ENCODE measurements at places on chromosomes 11 and 22.

GRCh38 chr22:44086271-44087088 lies 62.4 kb downstream of the PARVB start:
- DNase-seq = peak; percentile 59

DNA sequence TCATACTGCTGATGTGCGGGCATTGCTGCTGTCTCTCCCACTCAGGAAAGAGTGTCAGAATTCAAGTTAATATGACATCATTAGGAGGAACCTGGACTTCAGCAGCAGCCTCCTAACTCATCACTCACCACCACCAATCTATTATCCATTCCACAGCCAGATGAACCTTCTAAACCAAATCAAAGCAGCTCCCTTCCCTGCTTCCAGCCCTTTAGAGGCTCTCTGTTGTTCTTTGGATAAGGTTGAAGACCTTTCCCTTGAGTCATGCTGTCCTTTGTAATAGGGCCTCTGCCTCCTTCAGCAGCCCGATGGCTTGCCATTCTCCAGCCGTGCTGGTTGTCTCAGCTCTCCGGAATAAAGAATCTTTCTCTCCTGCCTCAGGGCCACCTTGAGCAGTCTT lies 301.3 kb downstream of the DDX10 start:
- DNase-seq = no peak

GRCh38 chr11:115164774-115165173 lies 339.4 kb downstream of the CADM1 start:
- DNase-seq = no peak

- DNase-seq = no peak
Observed at GRCh38 chr11:11122749-11123148, 230.3 kb downstream of the CSNK2A3 start.

GRCh38 chr22:27531782-27532530 lies 269.6 kb downstream of the MN1 start:
- DNase-seq = peak; percentile 65

DNA sequence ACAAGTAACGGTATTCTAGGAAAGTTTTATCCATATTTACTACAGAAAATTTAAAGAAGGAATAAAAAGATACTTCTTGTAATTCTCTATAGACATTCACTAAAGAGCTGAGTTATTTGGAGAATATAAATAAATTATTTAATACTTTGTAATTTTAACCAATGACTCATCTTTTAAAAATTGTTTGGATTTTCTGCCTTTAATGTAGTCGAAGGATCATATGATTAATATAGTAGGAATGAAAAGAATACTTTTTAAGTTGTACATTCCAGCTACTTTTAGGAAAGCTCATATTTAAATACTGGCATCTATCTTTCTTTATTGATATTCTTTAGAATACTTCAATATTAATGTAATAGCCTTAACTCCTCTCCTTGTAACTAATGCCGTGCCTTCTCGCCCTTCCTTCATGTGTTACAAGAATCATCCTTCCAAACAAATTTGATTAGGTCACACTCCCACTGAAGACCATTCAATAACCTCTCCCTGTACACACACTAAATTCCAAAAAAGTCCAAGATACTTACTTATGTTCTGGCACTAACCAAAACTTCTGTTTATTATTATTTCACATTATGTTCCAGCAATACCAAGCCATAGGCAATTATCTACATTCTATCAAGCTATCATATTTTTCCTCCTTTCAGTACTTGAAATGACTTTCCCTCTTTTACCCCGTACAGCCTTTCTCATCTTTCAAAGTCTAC lies 501.9 kb downstream of the CNTN5 start:
- no peak for DNase-seq

DNA sequence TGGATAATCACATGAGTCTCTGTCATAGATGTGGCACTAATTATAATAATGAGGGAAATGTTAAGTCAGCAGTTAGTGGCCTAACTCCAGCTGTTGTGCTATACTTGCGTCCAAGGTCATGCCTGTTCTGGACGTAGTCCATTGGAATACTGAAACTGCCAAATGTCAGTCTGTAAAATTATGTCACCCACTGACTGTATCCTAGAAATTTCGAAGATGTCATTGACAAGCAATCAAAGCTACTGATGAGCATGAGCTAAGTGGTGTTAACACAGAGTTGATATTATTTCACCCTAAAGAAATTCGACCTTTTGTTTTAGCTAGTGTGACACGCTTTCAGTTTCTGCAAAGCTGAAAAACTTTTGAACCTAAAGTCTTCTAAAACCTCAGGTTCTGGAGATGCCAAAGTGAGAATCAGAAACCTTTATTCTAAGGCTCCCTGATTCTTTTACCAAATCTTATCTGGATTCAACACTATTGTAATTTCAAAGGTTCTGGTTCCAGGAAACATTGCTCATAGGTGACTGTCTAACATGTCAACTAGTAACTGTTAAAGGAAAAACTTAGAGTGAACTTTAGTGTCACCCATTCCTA lies 14.9 kb upstream of the ME3 start:
- no peak for DNase-seq

GRCh38 chr11:64809781-64810241 lies 540 bp downstream of the MEN1 start:
- peak; percentile 10 for DNase-seq

DNA sequence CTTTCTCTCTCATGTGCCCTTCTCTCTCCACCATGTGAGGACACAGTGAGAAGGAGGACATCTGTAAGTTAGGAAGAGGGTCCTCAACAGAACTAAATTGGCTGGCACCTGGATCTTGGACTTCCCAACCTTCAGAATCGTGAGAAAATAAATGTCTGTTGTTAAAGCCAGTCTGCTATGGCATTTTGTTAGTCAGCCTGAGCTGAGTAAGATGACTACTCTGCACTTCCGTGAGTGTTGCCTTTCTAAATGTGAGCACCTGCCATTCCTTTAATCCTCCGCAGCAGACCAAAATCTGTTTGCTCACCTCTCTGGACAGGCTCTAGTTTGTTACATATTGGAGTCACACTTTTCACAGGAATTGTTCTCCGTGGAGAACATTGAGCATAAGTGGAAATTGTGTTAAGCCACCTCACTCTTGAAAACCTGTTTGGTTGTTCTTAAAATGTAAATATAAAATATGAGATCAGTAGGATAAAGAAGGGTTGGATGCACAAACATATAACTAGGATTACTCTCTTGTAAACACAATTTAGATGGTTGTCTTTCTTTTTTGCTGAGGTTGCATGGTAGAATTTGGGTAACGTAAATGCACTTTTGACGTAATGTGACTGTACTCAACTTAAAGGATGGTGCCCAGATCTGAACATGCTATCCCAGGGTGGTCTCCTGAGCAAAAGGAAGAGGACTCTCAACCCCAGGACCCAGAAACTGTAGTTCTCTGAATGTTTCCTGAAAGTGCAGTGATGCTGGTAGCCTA lies 65.9 kb downstream of the SNX19 start:
- DNase-seq = no peak

DNA sequence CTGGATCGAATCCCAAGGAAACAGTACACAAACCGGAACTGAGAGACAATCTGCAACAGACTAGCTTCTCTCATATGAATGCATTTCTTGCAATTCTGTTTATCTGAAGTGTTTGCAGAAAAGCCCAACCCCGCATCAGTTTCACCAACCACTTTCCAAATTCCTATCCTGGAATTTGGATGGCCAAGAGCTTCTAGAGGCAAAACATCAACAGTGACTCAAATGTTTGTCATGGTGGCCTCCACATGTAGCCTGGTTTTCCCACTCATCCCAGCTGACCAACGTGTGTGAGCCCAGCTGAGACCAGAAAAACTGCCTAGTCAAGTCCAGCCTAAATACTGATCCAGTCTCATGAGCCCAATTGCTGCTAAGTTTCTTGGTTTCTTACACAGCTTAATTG lies 8.3 kb upstream of the MIEF1 start:
- peak; percentile 95 for DNase-seq

DNA sequence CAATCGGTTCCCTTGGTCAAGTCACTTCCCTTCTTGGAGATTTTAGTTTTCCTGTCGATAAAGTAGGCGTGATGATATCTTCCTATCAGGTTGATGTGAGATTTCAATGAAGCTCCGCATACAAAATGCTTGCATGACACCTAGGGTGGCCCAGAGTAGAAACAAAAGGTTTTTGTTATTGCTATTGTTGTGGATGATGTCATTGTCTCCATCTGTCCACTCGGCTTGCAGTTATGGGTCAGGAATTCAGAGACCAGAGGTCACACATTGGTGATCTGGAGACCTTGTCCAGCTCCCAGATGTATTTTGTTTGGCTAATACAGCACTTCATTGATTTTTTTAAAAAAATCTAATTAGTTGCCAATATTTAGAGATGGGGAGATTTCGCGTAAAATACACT lies 382.1 kb downstream of the MN1 start:
- no peak for DNase-seq

- no peak for DNase-seq
Observed at GRCh38 chr22:50529416-50529896, 356 bp downstream of the TYMP start.

GRCh38 chr11:64206457-64207255 lies at the start of gene FERMT3:
Gene FERMT3 (plus strand): TSS chr11:64206721. CDS start chr11:64207365, 644 bp downstream.
- no peak for DNase-seq

DNA sequence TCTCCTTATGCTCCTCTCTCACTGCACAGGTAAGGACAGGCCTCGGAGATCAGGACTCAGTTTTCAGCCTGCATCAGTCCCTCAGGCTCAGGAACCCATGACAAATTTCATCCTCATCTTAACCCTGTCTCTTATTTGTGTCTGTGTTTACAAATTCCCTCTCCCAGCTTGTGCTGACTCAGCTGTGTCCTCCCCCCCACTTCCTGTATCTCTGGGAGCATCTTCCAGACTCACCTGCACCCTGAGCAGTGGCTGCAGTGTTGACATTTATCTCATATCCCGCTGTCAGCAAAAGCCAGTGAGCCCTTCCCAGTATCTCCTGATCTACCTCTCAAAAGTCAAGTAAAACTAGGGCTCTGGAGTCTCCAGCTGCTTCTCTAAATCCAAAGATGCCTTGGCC lies 65.6 kb upstream of the VPREB1 start:
- DNase-seq = no peak

GRCh38 chr11:58640386-58641023 lies 18.0 kb downstream of the CNTF start:
- DNase-seq = no peak

GRCh38 chr22:37462436-37462835 lies 23.7 kb downstream of the MFNG start:
- DNase-seq = no peak

- DNase-seq = peak; percentile 15
Observed at GRCh38 chr11:69145050-69145380, 10.7 kb upstream of the SMIM38 start.

DNA sequence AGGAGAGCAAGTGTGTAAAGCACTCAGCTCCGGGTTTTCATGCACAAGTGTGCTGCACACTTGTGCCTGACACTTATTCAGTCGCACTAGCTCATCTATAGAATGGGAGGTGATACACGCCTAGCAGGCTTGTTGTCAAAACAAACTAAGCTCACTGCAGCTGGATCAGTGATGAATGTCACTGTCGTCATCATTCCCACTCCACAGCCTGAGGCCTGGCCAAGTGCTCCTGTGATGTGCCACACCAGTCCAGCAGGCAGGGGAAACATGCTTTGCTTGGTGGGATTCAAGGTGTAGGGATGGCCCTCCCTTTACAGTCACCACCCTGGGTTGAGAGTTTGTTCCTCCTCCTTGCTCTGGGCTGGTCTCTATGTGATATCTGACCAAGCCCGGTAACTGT lies 6.8 kb downstream of the MPST start:
- DNase-seq = no peak

- DNase-seq = no peak
Observed at GRCh38 chr11:133600786-133601185, 68.5 kb upstream of the OPCML start.

- peak; percentile 76 for DNase-seq
Observed at GRCh38 chr22:21755851-21756284, 20.3 kb upstream of the YPEL1 start.

GRCh38 chr22:27998511-27999410 lies 79.7 kb upstream of the PITPNB start:
- no peak for DNase-seq

GRCh38 chr11:49505231-49505630 lies 296.8 kb upstream of the FOLH1 start:
- no peak for DNase-seq

DNA sequence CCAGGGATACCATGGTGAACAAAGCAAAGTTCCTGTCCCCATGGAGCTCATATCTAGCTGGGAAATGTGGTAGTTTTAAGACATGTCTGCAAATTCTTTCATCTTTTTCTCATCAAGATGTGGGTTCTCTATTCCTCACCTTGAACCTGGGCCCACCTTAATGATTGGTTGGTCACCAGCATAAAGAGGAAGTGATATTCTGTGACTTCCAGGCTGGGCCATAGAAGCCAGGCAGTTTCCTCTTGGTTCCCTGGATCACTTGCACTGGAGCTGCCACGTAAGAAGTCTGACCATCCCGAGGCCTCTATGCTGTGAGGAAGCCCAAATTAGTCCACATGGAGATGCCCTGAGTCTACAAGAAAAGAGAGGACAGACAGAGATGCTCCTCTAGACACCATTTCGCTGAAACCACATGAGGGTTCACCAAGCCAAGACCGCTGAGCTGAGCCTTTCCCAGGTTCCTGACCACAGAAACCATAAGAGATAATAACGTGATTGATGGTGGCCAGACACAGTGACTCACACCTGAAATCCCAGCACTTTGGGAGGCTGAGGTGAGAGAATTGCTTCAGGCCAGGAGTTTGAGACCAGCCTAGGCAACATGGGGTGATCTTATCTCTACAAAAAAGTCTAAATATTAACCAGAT lies 119.5 kb upstream of the ISX start:
- no peak for DNase-seq

GRCh38 chr22:23204541-23205157 lies 24.3 kb downstream of the BCR start:
- DNase-seq = no peak

DNA sequence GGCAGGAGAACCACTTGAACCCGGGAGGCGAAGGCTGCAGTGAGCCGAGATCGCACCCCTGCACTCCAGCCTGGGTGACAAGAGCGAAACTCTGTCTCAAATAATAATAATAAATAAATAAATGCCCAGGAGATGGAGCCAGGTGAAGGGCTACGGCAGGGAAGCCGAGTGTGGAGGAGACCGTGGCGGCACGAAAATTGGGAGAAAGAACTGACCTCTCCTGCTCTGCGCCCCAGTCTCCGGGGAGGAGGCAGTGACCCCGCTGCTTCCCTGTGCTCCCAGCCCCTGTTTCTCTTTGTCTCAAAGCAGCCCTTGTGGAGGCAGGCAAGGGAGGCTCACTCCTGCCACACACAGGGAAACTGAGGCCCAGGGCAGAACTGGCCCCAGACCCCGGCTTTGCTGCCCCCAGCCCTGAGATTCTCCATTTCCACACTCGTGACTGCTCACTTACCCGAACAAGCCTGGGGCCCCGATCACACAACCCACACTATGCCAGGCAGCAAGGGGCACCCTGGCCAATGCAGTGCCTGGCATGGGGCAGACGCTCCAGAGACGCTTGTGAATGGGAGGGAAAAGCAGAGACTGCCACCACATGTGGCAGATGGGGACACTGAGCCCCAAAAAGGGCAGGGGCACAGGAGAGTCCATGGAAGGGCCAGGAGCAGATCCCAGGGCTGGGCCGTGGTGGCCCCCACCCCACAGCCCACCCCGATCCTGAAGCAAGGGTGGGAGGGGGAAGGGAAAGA lies 80.4 kb upstream of the PRR5 start:
- DNase-seq = no peak
